Fibroblast of upper back skin (primary cell): ENCODE measurements at places on chromosomes 6 and 20.

DNA sequence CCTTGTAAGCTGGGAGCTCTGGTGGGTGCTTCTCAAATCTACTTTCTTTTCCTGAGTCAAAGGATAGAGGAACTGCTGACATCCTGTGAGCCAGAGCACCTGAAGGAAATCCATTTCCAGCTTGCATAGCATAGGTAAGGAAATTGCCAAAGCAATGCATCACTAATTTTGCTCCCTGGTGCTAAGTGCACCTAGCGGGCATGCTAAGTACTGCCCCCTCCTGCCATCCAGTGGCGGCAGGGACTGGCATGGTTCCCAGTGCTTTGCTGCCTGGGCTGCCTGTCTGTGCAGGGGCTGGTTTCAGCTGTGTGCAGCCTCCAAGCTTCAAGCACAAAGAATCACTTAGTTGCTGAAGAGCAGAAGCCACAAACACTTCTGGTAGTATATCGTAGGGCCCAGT is 63.9 kb downstream of the FARS2 start:
- no peak for DNase-seq

GRCh38 chr6:34332251-34333198 is 59.9 kb downstream of the NUDT3 start:
- DNase-seq = no peak

GRCh38 chr6:104227508-104227907 is 632.2 kb downstream of the HACE1 start:
- no peak for DNase-seq

GRCh38 chr6:157881342-157881741 is 58.3 kb downstream of the SNX9 start:
- no peak for DNase-seq

DNA sequence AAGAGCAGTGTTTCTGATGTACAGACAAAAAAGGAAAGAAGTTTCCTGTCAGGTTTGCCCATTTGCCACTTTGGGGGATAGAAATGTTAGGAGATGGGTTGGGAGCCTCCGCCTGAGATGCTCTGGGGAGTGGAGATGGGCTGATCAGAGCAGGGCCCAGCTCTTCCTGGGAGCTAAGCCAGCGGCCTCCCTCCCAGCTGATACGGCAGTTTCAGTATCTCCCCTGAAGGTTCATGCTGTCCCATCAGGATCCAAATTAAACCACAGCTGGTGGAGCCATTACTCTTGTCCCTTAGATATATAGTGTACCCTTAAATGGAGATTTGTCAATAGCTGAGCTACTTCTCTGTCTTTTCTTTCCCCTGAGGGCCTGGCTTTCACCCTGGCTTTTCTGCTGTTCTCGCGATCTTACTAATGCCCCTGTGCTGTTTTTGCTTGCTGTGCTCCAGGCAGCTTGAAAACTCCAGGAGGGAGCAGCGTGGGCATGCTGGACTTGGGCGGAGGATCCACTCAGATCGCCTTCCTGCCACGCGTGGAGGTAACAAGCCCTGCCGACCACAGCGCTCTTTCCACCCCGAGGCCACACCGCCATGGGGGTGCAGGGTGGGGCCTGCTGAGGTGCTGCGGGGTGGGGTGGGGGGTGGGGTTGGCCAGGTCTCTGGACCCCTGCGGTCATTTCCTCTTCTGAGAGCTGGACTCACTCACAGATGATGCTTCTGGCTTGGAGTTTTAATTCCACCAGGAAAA is 20.9 kb downstream of the ENTPD6 start:
- DNase-seq = no peak

DNA sequence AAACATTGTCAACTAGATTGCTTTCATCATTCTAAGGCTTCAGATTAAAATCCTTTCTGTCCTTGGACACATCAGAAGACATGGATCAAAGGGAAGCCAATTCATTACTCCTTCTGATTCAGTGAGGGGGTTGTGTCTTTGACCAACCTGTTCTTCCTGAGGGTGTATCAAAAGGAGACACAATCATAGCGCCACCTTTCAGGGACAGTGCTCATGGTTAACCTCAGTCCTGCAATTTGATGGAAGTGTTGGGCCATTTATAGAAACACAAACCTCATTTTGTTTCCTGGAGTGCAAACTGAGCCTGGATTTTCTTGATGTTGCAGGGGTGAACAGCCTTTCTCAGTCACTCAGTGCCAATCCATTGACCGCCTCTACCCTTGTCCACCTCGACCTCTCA is 163.9 kb upstream of the SCGN start:
- DNase-seq = no peak

DNA sequence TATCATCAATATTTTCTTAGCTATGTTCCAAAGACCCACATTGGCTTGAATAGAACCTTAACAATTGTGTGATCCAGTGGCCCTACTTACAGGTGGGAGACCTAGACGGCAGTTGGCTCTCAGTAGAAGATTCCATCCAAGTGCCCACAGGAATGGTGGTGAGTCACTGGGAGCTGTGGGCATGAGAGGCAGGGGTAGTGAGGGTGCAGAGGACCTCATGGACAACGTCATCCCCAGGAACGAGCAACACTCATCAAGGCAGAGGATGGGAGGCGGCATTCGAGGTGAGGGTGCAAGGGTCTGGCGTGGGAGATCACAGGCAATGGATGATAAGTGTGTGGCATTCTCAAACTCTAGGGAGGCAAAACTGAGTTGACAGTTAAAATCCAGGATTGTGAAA is 17.5 kb upstream of the SPO11 start:
- no peak for DNase-seq

GRCh38 chr20:11608736-11609135 is 309.0 kb upstream of the BTBD3 start:
- DNase-seq = no peak

- DNase-seq = peak; percentile 60
Observed at GRCh38 chr20:50054626-50055511, 58.1 kb downstream of the UBE2V1 start.

DNA sequence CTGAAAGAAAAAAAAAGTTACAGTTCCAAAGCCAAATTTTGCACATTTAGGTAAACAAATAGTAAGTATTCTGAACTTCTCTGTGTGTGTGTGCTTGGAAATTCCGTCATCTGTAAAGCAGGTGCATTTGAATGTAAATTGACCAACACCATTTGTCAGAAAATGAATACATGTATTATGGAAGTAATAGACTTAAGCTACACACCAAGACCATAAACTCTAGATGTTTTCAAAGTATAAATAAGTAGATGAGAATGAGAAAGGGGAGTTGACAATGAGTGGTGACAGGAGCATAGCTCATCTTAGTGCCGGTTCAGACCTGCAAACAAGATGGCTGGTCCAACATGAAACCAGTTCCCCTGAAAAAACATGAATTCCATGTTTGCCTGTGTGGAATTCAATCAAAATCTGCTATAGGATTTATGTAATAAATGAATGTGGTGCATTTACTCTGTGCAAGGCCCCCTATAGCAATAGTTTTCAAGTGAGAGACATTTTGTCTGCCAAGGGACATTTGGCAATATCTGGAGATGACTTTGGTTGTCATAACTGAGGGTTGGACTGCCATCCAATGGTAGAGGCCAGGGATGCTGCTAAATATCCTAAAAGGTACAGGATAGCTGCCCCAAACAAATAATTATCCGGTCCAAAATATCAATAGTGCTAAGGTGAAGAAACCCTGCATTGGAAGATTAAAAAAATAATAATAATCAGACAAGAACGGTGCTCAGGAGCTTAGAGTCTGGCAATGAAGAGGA is 11.0 kb upstream of the FILIP1 start:
- DNase-seq = peak; percentile 40

GRCh38 chr6:68642977-68643376 is 7.9 kb downstream of the ADGRB3 start:
- DNase-seq = no peak

- no peak for DNase-seq
Observed at GRCh38 chr20:43916881-43917371, 2.3 kb downstream of the TOX2 start.

- peak; percentile 72 for DNase-seq
Observed at GRCh38 chr6:112839525-112839961, 492.4 kb downstream of the RFPL4B start.

DNA sequence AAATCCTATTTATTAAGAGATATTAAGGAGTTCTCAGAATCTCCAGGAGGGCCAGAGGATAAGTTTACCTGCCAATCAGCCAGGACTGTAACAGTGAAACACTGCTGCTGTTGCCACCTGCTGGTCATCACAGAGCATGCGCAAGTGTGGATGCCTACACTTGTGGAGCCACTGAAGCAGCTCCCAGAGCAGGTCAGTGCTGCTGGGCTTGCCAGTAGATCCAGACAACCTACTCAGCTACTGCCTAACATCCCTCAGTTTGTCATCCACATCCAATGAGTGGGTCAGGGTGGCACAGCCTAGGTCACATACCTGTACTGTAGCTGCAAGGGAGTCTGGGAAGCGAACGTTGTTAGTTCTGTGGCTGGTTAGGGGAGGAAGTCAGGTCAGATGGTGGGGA is 18.3 kb upstream of the NHSL1 start:
- peak; percentile 21 for DNase-seq

GRCh38 chr6:161844804-161845203 is 570.9 kb upstream of the AGPAT4 start:
- no peak for DNase-seq

GRCh38 chr6:161050134-161050765 is 58.7 kb downstream of the MAP3K4 start:
- no peak for DNase-seq

DNA sequence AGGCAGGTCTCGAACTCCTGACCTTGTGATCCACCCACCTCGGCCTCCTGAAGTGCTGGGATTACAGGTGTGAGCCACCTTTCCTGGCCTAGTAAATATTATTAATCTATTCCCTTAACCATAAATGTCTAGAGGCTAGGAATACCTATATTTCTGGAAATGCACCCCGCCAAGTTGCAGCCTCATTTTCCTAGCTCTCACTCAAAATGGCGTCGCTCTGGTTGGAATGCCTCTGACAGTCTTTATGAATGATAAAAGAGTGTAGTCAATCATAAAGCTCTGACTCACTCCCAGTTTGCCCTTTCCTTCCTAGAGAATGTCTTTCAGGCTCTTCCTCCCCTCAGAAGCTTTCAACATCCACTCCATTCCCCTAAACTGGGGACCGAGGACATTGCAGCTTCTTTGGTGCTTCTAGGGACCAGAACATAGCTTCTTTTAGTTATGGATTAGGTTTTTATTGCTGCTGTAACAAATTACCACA is 14.1 kb upstream of the TRIM26 start:
- no peak for DNase-seq

DNA sequence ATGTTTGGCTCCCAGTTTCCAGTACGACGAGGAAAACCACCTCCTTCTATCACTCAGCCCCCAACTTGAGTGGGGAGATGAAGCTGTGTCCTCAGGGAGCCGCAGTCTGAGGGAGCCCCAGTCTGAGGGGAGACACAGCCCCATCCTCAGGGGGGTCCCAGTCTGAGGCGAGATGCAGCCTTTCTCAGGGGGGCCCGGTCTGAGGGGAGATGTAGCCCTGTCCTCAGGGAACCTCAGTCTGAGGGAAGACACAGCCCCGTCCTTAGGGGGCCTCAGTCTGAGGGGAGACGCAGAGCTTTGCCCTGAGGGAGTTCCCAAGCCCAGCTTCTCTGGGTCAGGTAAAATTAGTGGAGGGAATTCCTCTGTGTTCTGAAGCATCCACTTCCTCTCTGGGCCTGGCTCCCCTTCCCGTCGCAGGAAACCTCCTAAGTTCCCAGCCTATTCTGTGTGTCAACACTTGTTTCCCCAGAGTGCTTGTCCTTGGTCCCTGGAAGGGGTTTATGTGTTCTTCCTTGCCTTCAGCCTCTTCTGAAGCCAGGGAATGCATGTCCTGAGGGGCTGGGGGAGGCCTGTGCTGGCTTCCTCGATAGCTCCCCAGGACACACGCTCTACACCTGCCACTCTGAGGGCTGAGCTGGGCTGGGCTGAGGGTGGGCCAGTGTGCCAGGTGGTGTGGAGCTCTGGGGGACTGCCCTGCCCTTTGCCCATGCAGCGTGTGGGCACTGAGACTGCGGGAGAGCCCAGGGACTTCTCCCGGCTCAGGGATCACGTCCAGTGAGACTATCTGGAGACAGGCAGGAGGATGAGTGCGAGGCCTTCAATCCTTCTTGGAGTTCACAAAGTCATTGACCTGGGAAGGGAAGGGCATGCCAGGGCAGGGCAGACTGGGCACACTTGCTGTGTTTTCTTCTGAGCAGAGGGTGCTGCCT is 55.4 kb downstream of the VEGFA start:
- DNase-seq = no peak

GRCh38 chr6:160999516-160999915 is 7.9 kb downstream of the MAP3K4 start:
- no peak for DNase-seq

DNA sequence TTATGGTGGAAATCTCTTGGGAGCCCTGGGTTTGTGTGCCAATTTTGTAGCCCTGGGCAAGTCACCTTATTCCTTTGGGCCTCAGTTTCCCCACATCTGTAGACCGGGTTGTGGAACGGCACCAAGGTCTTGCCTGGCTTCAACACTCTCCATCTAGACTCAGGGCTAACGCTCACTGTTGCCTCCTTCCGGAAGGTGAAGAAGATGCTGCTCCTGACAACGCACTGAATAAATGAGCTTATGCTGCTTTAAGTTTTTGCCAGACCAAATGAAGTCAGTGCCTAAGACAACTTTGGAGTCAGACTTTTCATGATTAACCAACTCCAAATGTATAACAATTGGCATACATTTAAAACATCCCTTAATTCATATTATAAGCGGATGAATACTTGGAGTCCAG is 53.1 kb downstream of the PSMG4 start:
- no peak for DNase-seq

GRCh38 chr6:105320271-105320670 is 82.6 kb downstream of the PREP start:
- DNase-seq = no peak

- DNase-seq = no peak
Observed at GRCh38 chr6:116884530-116884929, 7.5 kb downstream of the RFX6 start.

GRCh38 chr6:3325210-3325609 is 66.5 kb downstream of the PSMG4 start:
- DNase-seq = peak; percentile 60

DNA sequence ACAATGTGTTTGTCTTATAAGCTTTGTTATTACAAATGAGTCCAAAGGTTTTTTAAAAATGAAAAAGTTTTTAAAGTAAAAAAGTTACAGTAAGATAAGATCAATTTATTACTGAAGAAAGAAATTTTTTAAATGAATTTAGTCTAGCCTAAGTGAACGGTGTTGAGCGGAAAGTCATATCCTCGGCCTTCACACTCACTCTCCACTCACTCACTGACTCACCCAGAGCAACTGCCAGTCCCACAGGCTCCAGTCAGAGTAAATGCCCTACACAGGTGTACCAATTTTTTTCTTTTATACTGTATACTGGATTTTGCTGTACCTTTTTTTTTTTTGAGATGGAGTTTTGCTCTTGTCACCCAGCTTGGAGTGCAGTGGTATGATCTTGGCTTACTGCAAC is 42.7 kb upstream of the AGPAT4 start:
- no peak for DNase-seq

- no peak for DNase-seq
Observed at GRCh38 chr6:119444642-119445557, 95.3 kb upstream of the MAN1A1 start.

GRCh38 chr20:39899881-39900280 is 789.2 kb downstream of the MAFB start:
- no peak for DNase-seq

DNA sequence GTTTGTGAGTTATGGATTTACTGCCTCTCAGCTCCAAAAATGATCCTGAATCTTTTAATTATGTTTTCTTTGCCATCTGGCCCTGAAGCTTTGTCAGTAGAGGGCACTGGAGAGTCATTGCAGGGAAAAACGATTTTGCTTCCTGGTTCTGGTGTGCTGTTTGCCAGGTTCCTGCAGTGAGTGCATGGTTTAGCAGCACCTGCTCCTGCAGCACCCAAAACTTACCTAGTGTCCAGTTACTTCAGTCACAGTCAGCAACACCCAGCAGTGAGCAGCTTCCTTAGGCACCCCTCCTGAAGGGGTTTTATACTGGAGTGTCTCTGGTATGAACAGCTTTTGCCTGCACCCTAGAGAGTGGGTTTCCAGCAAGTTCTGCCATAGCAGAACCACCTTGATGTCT is 6.0 kb upstream of the TRIM26 start:
- peak; percentile 54 for DNase-seq
